NCI-H1436 (cell line): ENCODE measurements at places on chromosomes 12 and 14.

GRCh38 chr12:131928711-131929580 is at the start of gene PUS1:
Gene PUS1 (plus strand): TSS chr12:131929276. CDS start chr12:131929723, 447 bp downstream.
- DNase-seq = peak; percentile 92

GRCh38 chr14:105204206-105204930 is 23.3 kb upstream of the NUDT14 start:
- DNase-seq = no peak

DNA sequence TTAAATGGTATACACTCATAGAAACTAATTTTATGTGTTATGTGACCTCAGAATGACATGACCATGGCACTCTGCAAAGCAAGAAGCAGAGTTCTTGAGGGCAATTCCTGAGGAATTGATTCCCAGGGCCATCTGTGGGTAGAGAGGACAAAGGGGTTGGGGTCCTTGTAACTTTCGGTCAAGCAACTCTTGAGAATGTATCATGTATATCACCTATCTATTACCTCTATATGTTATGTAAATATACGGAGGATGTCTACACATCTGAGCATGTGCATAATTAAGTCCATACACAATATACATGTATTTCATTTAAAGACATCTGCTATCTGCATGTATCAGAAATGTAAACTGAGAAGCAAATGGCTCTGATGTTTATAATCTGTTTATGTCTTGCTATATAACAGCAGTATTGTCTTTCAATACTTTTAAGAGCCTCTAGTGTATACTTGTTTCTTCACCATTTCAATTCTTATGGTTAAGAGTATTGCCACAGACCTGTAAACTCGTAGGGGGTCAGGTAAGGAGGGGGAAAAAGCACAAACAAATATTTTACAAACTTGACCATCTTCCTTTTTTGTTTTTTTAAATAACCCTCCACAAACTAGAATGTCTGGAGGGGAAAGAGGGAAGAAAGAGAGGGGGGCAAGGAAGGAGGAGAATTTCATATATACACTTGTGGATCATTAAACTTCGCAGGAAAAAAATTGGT is 4.5 kb downstream of the FOXA1 start:
- no peak for DNase-seq

GRCh38 chr12:5124401-5124800 is 80.7 kb downstream of the KCNA5 start:
- DNase-seq = no peak

DNA sequence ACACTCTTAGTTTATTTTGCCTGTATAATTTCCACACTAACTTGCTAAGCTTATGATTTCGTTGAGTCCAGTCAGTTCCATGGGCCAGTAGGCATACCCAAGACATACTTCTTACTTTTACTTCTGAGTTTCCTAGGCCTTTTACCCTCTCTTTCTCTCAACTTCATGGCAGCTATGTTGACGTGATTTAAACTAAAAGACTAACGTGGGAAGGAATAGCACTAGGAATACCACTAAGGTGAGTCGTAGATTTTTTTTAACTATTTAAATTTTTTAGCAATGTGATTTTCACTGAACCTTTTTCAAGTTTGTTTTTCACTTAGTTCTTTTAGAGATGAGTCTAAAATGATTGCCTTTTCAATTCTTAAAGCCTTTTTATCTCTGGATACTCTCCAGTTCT is 793.5 kb upstream of the NOVA1 start:
- DNase-seq = no peak

DNA sequence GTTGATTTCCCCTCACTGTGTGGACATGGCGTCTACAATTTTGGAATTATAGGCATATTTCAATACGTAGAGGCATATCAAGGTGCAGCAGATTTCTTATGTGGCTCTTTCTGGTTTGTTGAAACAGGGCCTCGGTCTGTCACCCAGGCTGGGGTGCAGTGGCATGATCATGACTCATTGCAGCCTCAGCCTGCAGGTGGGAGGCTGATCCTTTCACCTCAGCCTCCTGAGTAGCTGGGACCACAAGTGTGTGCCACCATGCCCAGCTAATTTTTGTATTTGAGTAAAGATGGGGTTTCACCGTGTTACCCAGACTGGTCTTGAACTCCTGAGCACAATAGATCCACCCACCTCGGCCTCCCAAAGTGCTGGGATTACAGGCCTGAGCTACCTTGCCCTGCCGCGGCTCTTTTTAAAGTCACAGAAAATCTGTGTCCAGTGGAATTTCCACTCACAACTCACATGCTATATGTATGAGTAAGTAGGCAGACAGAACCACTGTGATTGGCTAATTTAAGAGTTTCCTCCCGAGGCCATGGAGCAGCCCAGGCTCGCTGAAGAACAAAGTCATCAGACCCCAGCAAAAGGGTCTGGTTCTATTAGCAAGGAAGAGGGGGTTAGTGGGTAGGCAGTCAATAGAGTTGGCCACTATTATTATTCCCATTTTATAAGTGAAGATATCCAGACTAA is 9.1 kb downstream of the GNG2 start:
- DNase-seq = no peak

- DNase-seq = peak; percentile 55
Measured at GRCh38 chr14:54329082-54329695, 67.6 kb upstream of the CDKN3 start.

GRCh38 chr14:52015411-52016030 is 26.2 kb downstream of the RTRAF start:
- peak; percentile 4 for DNase-seq

- DNase-seq = no peak
Measured at GRCh38 chr14:38145142-38145541, 62.6 kb upstream of the SSTR1 start.

DNA sequence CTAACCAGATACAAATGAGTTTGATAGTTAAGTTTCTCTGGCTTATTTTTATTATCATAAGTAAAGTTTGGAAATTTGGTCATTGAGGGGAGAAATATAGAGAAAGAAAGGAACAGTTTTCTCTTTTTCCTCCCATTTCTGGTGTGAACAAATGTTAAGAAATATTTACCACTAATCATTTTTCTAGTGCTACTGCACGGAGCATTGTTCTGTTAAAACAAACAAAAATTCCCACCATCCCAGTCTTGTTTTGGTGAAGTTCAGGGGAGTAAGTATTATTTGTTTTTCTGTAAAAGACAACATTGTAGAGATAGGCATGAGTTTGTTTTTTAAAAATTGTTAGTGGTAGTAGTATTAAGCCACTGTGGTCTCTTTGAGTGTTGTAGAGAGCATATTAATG is 135.3 kb downstream of the FGD4 start:
- no peak for DNase-seq

DNA sequence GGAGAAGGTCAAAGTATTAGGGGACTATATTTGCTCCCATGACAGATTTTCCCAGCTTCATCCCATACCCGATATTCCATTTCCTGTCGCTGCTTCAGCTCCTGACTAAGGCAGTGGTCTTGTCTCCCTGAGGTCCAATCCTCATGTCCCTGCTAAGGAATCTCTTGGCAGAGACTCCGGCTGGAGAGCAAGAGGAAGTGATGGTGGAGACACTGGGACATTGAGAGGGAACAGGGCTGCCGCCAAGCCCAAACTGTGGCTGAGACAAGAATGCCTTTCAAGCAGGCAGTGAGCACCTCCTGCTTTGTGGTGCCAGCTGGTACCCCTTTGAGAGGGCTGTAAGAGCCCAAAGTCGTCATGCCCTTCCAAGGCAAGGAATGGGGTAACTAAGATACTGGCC is 5.5 kb downstream of the SP7 start:
- no peak for DNase-seq

DNA sequence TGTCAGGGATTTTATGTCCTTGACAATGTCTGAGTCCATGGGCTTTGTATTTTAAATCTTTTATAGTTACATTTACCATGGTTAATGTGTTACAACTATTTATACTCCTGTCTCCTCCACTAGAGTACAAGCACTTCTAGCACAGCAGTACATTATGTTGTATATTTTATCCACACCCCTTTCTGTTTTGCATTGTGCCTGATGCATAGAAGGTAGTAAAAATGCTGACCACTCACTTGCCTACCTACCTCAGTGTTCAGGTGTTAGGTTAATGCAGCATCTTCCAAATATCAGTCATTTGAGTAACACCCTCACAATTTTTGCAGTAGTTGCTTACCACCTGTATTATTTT is 31.1 kb upstream of the SLC38A2 start:
- DNase-seq = no peak
